ENCODE measurements at places on chromosomes 13 and 19. TPM values are rescaled to one million over a fixed set of nuclear protein-coding genes. Genes with fewer than 3 reads are reported as not detected.
A peak's percentile ranks its signal among the peaks of the same experiment; 100 is the strongest.

Gene TTC9B
- not detected for total RNA-seq

DNA sequence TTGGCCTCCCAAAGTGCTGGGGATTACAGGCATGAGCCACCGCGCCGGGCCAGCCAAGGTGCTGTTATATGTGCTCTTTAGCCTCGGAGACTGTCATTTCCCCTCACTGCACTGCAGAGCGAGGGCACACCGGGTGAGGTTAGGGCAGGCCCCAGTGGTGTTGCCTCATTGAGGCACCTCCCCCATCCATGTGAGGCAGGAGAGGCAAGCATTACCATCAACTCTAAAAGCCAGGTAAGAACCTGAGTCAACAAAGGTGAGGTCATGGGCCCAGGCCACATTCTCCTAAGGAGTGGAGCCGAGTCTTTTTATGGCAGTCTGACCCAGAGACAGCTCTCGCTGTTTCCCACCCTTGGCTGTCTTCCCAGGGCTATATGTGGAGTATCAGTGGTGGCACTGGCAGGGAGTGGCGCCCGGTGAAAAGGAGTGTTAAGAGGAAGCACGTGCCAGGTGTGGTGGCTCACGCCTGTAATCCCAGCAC, 10.9 kb downstream of the B3GNT8 start:
- DNase-seq = no peak

Gene FCER2
- not detected for total RNA-seq

DNA sequence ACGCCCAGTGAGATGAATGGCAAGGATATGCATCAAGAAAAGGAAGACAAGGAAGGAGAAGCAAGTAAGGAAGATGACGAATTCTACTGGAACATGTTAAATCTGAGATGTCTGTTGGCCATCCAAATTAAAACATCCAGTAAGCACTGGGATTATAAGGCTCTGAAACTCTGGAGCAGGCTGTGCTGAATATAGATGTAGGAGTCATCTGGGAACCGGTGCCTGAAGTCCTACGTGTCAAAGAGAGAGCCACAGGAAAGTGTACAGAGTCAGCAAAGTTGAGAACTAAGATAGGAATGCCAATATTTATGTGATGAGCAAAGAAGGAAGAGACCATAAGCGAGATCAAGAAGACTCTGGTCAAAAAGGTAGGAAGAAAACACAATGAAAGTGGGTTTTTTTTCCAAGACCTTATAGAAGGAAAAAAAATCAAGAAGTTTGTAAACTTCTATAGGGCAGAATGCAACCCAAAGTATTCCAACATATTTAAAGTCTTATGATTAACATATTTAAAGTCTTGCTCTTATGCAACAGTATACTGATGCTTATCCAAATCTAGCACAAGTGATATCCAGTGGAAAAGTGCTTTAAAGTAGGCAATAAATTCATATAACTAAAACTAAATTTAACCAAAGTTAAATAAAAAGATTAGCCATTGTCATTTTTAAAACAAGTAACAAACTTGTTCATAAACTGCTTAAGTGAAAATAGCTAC, 51.2 kb upstream of the EEF1AKMT1 start:
- DNase-seq = no peak

- no peak for DNase-seq
Measured at GRCh38 chr13:113474179-113474578, 16.3 kb downstream of the DCUN1D2 start.

GRCh38 chr13:44605721-44606120, 29.6 kb upstream of the TSC22D1 start:
- no peak for DNase-seq

Gene ERVK3-1
- total RNA-seq = 37.2 TPM

Gene OR10H1
- total RNA-seq = not detected

DNA sequence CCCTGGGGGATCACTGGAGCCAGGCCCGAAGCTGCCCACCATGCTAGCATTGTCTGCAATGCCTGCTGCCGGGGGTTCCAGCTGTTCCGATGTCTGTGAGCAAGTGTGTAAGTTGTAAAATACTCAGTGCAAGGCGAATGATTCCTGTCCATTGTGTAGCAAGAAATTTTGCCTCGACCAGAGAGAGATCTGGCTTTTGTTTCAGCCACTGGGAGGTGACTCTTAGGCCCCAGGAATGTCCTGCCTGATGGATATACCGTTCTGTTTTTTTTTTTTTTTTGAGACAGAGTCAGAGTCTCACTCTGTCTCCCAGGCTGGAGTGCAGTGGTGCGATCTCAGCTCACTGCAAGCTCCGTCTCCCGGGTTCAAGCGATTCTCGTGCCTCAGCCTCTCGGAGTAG, 7.3 kb upstream of the GADD45B start:
- DNase-seq = no peak

DNA sequence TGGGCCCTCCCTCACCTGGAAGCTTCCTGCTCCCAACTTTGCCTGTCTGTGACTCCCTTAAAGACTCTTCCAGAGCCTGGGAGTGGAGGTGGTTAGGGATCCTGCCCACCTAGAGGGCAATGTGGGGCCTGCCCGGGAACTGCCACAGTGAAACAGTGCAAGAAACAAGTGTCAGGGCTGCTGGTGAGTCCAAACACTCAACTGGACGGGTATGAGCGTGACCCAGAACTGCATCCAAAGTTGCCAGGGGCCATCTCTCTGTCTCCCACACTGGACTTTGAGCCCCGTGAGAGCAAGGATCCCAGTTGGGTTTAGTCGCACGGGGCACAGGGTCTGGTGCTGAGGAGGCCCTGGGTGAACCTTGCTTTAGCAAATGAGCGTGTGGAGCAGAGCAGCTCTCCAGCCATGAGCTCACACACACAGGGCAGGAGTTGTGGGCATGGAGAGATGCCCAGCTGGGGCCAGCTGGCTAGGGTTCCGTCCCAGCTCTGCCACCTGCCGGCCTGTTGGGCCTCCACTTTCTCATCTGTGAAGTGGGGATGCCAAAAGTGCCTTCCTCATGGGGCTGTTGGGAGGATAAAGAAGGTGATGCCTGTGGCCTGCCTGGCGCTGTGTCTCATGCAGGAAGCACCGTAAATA, 2.8 kb upstream of the NUMBL start:
- DNase-seq = no peak

Gene CC2D1A
- 29.0 TPM for total RNA-seq

GRCh38 chr13:102951808-102952207, 106.0 kb downstream of the ERCC5 start:
- DNase-seq = no peak

DNA sequence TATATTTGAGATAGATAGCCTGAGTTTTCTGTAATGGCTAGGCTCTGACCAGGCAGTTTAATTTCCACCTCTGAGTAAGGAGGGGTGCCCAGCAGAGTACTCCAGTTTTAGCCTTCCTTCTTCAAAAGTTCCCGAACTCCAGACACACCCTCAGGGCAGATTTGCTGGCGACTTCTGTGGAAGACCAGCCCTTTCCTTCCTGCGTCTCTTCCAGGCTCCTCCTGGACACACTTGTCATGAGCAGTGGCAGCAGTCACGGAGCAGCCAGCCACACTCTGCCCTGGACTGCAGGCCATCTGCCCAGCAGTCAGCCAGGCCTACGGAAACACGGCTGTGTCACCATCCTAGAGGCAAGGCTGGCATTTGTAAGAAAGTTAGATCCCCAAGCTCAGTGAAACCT, 6.6 kb upstream of the FLT1 start:
- DNase-seq = no peak

GRCh38 chr19:18293642-18294466, 12.4 kb upstream of the JUND start:
- DNase-seq = no peak

DNA sequence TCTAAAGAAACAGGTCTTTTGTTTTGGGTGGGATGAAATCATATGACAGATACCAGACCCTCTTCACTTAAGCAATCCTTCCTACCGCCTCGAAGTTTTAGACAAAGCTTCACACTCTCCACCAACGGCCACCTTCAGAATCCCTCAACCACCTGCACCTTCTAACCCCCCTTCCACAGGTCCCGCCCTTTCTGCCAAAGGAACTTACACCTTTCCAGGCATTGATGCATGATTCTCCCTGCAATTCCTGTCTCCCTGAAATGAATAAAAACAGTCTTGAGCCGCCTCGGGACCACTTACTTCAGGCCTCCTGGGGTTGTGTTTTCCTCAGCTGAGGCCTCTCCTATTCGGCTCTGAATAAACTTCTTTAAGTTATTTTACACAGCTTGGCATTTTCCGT, 859 bp downstream of the ZNF433 start:
- no peak for DNase-seq

- peak; percentile 65 for DNase-seq
Measured at GRCh38 chr13:60572003-60572798, 175.2 kb downstream of the TDRD3 start.

DNA sequence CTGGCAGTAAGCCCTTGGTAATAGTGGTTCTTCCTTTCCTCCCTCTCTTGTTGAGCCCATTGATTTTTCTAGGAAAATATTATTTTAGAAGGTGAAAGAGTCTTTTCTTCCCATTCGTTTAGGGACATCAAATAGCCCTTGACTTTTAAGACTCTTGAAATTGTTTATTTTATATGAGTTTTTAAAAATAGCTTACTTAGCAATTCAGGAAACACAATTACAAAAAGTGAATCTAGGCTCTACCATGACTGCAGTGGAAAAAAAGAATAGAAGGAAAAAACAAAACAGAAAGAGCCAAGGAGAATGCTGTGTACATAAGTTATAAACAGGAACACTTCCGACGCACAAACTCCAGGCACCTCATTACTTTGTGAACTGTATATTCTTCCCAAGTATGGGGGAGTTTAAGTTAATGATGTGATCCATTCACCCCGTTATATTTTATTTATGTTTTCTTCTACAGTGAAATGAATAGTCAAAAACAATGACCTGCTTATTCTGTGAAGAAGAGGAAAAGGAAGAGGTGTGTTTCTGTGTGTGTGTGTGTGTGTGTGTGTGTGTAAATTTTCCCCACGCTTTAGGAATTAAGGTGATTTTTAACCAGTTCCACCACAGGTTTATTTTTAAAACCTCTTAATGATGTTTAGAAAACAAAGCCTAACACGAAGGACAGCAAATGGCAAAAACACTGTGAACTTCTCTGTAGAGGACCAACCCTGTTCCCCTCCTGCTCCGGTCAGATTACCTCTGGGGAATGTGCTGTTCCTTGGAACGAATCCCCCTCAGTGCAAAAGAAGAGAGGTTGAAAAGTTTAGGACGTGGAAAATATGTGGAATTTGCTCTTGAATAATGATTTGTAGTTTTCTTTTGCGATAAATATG, 266.3 kb downstream of the KLF5 start:
- no peak for DNase-seq

Gene SLC25A42
- total RNA-seq = 2.7 TPM

GRCh38 chr19:33798681-33799111, 2.0 kb downstream of the KCTD15 start:
- DNase-seq = no peak

DNA sequence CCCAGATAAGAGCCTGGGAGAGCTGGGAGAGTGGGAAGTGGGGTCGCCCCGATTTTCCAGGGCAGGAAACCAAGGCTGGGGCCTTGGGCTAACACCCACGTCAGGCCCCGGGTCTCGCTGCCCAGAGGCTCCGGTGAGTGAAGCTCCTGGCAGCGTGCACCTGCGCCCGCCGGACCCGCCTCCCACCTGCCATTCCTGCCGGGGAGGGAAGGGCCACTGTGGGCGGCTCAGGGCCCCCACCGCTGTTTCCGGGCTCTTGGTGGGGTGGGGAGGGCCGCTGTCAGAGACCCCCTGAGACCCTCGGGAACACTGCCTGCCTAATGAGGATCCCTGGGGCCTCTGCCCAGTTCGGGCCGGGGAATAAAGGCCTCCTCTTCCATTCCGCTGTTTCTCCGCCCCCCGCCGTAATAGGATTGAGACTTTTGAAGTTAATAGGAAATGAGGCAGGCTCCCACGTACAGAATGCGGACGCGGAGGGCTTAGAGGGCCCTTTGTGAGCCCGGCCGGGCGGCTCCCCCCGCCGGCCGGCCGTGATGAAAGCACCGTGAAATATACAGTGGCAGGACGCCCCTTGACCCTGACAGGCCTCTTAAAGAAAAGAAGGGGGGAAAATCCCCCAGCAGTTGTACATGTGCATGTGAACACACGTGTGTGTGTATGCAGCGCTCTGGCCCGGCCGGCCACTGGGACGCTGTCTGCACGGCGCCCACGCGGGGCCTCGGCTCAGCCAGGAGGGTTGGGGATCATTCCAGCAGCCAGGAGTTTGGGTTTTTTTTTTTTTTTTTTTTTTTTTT, 33.2 kb downstream of the EFNA2 start:
- DNase-seq = no peak

Gene OCEL1
- 14.4 TPM for total RNA-seq

GRCh38 chr19:10006335-10006708, 4.0 kb downstream of the COL5A3 start:
- no peak for DNase-seq

DNA sequence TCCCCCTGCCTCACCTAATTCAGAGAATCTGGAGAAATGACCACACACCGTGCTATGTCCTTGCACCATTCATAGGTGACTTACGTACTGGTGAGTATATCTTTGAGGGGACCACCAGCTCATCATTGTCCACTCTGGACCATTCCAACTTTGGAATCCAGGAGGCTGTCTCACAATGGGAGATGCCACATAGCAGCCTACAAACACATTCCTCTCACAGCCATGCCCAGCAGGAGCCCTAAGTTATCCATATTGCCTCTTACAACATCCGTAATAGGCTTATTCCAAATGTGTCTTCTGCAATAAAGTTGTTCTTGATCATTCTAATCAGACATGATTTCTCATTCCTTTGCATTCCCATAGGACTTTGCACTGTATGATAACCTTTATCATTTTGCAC, 436.7 kb downstream of the EFNB2 start:
- no peak for DNase-seq

DNA sequence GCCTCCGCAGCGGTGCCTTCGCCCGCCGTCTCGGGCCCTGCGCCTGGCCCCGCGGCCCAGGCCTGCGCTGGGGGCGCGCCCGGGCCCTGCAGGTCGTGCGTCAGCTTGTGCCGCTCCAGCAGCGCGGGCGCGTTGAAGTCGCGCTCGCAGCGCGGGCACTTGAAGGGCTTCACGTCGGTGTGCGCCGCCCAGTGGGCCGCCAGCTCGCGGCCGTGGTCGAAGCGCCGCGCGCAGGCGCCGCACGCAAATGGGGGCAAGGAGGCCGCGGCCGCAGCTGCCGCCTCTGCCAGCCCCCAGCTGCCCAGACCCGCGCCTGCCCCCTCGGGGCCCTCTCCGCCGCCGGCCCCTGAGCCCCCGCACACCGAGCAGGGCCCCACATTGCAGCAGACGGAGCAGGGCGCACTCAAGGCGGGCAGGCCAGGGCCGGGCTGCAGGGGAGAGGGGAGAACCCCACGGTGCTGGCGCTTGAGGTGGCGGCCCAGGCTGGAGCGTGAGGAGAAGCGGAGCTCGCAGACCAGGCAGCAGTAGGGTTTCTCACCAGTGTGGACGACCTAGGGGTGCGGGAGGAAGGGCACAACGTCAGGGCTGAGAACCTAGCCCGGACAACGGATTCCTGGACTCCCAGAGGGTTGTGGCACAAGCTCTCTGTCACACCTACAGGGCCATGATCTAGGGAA, 6.1 kb downstream of the FIZ1 start:
- no peak for DNase-seq

Gene KASH5
- total RNA-seq = not detected

- DNase-seq = no peak
Measured at GRCh38 chr13:73891805-73892204, 242.4 kb downstream of the KLF12 start.

GRCh38 chr19:58578012-58578925, 5.1 kb upstream of the MZF1 start:
- DNase-seq = no peak
